H4 (cell line): ENCODE measurements at places on chromosomes 11 and 22.
A peak's percentile ranks its signal among the peaks of the same experiment; 100 is the strongest.

GRCh38 chr22:49793871-49794270, 33.8 kb downstream of the BRD1 start:
- no peak for DNase-seq

GRCh38 chr11:132058211-132058772, 687.9 kb downstream of the NTM start:
- no peak for DNase-seq

DNA sequence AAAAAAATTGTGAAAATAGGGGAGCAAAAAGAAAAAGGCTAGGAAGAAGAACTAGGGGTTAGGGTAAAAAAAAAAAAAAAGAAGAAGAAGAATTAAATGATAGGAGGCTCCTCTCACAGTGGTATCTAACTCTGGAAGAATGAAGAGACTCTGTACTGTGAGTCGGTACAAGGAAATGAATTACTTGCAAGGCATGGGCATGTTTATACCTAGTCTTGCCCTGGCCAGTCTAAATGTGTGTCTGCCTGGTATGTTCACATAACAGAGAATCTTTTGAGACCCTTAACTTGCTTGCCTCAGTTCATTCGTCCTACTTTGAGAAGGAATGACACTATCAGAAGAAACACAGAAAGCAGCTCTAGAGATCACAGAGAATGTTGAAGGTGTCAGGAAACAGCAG, 159.6 kb downstream of the SWAP70 start:
- DNase-seq = no peak

DNA sequence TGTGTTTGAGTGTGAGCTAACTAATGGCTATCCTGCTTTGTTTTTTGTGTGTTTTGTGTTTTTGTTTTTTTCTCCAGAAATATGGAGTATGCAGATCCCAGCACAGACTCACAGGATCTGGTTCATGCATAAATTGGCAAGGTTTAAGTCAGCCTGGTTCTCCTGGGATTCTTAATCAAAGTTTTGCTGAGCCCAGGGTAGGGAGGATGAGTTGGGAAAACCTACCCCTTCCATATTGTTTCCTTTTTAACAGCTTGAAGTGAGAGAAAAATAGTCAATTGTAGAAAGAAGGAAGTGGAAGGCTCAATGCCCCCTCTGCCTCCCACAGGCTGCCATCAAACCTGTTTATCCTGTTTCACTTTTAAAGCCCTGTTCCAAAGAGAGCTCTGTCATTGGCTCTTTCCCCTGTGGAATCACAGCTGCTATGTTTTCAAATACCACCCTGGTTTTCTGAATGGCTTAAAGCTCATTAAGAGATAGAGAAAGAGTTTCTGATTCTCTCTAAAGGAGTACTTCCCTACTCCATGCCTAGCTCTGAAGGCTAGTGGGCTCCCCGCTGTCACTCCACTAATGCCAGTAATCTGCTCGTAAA, 23.4 kb upstream of the CADM1 start:
- no peak for DNase-seq

- no peak for DNase-seq
These were observed 236.8 kb upstream of the NCAM1 start for GRCh38 chr11:112724496-112724790.

DNA sequence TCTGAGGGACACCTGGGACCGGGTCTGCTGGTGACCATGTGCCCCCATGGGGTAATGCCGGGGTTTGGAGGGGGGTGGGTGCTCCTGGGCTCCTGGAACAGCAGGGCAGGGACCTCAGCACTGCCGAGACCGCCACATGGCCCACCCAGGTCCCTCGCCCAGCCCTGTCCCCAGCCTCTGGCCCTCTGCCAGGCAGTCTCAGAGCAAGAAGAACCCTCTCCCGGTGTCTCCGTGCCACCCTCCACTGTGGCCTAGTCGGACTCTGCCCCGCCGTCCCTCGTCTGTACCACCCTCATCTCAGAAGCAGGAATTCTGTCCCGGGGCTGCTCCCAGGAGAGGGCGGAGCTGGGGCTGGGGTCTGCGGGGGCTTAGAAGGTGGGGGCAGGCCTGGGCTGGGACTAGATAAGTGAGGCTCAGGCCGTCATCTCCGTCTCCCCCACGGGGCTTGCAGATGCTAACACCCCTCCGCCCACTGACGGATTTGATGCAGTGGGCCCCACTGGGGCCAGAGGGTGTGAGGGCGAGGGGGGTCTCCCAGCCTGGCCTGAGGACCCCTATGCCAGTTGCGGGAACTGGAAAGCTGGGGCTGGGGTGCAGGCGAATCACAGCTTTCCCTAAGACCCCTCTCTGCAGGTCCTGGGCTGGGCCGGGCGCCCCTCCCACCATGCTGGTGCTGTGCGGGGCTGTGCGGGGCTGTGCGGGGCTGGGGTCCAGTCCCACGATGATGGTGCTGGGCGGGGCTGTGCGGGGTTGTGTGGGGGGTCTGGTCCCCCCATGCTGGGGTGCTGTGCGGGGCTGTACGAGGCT, 1.1 kb downstream of the MUC5AC start:
- DNase-seq = no peak

DNA sequence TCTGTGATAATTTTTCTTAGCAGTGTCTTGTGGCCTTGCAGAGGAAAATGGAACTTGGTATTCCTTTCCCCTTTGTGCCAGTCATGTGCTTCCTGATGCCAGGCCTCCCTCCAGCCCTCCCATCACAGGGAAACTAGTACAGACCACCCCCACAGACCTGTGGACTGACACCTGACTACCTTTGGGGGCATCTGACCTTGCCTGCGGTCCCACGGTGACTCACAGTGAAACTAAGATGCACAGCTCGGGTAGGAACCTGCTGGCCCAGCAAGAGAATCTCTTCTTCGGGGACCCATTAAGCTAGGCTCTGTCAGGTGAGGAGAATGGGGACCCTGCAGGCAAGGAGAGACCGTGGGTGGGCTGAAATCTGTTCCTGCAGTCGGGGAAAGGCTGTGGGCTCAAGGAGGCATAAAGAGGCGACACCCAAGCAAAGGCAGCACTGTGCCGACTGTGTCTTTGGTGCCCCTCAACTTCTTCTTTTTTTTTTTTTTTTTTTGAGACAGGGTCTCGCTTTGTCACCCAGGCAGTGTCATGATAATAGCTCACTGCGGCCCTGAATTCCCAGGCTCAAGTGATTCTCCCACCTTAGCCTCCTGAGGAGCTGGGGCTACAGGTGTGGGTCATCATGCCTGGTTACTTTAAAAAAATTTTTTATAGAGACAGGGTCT, 20.8 kb upstream of the PEX26 start:
- DNase-seq = no peak

DNA sequence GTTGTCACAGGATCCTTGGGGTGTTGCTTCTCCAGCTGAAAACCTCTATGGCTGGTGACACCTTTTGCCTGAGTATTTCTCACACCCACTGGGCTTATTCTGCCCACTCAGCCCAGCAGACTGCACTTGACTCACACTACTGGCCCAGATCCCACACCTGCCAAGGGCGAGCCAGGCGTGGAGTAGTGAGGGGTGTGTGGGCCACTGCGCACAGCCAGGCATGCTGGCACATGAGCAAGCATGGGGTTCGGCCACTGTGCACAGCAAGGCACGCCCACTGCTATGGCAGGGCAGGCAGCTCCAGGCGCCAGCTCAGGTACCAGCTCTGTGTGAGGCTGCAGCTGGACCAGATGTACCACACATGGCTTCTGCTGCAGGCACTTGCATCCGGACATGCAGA, 116.5 kb upstream of the MTNR1B start:
- no peak for DNase-seq

DNA sequence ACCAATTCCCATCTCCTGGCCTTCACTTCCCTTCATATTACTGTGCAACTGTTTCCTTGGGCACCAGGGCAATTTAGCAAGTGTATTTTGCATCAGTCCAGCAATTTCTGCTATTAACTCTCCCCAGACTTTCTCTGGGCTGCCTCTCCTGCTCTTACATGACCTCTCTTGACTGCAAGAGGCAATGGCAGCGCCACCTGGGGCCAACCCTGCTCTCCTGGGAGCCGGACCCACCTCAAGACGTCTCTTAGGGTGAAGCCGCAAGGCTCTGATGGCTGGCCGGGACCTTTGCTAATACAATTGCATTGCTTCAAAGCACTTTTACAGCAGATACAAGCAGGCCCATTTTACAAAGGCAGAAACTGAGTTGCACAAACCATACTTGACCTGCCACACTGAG, 360.2 kb downstream of the CADM1 start:
- no peak for DNase-seq

DNA sequence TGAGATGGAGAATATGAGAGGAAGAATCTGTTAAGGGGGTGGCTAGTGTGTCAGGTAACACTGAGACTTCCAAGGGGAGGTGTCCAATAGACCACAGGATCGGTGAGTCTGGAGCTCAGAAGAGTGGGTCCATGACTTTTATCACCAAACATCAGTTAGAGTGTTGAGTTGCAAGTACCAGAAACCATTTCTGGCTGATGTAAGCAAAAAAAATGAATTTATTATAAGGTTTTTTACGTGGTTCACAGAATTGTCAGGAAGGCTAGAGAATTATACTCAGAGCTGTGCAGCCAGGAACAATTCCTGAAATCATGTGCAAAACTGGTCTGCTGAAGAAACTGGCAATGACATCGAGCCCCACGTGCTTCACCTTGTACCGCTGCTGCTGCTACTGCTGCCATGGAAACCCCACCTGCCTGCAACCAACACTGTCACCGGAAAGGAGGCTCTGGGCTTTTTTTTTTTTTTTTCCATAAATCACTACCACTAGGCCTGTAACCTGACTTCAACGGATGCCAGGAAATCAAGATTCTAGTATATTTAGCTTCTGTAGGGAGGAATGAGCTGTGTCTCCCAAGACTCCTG, 16.6 kb upstream of the STK33 start:
- no peak for DNase-seq

DNA sequence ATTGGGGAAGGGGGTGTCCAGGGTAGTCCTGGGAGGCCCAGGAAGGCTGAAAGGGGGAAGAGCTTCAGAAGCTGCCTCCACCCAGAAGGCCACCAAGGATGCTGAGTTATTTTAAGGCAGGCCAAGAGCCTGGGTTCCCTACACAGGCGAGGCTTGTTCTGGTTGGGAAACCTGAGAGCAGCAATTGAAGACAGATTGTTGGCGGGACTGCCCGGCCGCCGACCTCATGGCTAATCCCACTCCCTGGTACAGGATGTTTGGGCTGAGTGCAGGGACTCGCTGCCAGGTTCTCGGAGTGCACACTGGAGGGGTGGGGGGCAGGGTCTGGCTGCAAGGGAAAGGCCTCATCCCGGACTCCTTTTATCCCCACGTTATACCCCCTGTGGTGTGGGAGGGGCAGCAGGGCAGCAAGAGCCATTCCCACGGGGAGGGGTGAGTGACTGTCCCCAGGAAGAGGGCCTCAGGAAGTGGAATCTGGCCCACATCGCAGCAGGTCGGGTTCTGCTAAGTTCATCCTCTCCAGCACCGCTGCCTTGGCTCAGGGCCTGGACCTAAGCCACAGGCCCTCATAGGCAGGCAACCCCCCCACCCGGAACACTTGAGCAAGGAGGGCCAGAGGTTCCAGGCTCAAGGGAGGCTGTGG, 43.6 kb upstream of the PRR5 start:
- peak; percentile 92 for DNase-seq

- DNase-seq = no peak
These were observed 18.9 kb upstream of the YPEL1 start for GRCh38 chr22:21754523-21754922.

- DNase-seq = no peak
These were observed 45.0 kb downstream of the BBOX1 start for GRCh38 chr11:27085605-27086004.

DNA sequence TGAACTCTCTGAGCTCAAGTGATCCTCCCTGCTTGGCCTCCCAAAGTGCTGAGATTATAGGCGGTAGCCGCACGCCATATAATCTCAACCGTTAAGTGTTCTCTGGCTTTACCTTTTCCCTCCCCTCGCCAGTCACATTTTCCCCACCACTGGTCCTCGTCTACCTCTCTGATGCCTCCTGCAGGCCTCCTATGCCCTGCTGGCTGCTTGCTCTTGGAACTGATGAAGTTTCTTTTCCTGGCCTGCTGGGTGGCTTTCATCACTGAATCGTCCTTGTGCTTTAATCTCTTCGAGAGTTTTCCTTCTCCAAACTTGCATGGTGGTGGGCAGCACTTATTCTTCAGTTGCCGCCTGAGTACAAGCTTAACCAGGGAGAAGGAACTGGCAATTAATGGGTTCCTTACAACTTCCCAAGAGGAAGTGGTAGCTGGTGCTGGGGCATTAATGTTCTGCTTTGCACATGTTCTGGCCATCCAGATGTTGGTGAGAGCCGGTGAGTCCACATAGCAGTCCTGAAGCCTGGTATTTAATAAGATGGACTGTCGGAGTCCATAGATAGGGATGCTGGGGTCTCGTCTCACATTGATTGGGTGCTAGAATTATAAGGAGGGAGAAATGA, 1.3 kb downstream of the C22orf31 start:
- DNase-seq = no peak

DNA sequence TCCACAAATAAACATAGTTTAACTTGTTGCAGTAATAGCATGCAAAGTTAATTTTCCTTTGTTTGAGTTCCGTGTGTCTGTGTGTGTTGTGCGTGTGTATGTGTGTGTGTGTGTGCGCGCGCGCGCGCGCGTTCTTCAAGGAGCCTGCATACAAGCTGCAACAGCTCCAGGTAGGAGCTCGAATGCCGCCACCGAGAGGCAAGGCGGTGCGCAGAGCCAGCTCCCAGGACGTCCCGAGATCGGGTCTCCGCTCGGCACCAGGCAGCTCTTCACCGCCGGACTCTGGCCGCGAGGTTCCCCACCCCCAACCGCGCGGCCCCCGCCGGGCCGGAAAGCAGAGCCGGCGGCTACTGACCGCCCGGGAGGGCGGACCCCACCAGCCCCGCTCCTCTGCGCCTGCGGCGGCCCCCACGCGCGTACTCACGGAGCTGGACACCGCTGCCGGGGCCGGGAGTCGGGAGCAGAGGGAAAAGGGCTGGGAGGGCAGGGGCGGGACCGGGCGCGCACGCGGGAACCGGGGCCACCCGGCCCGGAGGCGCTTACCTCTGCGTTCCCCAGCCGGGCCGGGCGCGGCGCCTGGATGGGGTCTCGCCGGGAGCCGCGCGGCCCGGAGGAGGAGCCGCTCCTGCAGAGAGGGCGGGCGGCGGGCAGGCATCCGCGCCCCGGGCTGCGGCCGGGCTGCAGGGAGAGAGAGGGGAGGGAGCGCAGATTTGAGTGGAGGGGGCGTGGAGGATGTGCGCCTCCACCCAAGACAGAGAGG, 40.4 kb upstream of the AKIP1 start:
- DNase-seq = peak; percentile 69

GRCh38 chr11:2788168-2789071, 88.6 kb upstream of the KCNQ1OT1 start:
- DNase-seq = no peak

DNA sequence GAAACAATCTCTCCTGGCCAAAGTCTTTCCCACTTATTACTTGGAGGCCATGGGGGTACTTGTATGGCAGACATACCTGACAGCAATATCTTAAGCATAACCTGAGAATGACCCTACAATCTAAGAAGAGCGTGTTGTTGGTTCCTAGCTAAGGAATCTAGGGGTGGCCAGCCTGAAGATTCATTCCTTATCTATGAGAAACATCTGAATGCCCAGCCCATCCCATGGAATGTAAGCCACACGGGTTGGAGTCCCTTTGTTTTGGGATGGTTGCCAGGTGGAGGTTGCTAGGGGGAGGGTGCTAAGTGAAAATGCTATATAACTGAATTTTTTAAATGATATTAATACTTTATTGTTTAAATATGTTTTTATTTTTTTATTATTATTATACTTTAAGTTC, 725.0 kb downstream of the ETS1 start:
- no peak for DNase-seq
